ENCODE measurements at places on chromosomes 2 and 18.

DNA sequence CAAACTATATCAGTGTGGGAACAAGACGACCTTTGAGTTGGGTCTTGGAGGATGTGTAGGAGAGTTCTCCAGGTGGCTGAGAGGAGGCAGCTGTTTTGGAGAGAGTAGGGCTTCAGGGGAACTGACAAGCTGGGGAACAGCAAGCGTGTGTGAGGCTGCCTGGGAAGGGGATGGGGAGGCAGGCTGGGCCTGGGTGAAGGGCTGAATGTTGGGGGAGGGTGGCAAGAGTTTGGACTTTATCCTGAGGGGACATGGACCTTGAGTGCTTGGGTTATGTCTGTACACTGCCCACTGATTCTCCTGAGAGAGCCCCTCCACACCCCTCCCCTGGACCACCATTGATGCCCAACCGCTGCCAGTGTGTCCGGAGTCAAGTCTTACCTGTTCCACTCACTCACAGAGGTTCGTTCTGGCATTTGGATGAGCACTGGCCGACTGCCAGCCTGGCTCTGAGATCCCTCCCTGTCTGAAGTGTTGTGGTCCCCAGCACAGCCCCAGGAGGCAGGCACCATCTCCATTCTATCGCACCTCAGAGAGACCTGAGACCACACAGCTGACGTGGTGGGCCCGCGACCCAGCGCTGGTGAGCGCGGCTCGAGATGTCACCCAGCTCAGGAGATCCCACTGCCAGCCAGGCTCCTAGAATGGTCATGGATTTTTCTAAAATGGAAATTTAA, 59.5 kb downstream of the DCDC2C start:
- DNase-seq, result no peak

- no peak for DNase-seq
Measured at GRCh38 chr18:57837917-57838548, 34.9 kb upstream of the ATP8B1 start.

DNA sequence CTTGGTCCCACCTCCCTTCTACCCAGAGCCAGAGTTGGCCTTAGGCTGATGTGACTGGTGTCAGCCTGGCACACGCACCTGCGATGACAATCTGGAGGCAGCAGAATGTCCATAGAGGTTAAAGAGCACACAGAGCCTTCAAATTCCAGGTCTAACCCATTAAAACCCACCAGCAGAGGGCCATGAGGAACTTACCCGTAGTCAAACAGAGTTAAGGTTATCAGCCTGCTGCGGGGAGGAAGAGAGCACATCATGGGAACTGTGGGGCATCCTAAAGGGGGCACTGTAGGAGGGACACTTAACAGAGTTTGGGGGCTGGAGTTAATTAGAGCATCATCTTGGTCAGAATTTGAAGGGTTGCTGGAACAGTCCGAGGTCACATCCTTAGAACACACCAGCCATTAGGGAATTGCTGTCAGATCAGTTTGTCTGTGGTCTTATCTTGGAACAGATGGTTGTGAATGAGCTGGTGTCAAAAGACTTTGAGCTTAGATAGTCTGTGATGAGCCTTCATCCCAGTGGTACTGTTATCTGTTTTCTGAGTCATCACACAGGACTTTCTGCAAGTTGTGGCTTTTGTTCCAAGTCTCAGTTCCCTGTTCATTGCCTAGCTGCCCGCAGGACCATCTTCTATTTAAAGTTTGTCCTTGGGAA, 248.6 kb downstream of the LOXHD1 start:
- DNase-seq, result peak; percentile 68

DNA sequence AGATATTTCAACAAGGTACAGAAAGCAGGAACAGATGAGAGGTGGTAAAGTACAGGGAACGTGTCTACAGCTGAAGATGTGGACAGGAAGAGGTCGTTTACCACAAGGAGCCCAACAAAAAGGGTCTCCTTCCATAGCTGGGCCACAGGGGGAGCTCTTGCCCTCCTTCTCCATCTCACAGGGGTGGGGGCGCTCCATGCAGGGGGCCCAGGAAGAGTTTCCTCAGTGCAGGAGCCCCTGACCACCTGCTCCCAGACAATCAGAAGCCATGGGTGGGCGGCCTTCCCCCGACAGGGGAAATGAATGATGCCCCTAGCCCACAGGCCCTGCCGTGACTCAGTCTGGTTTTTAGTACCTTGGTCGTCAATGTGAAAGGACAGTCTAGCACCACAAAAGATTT, 163.6 kb upstream of the ZNF516 start:
- DNase-seq, result peak; percentile 38

- DNase-seq, result no peak
Measured at GRCh38 chr2:40654346-40654745, 202.5 kb upstream of the SLC8A1 start.

GRCh38 chr2:217008794-217009193, 148.9 kb upstream of the TNP1 start:
- DNase-seq, result no peak
